Right ventricle myocardium superior (tissue), 1 donor: ENCODE measurements at places on chromosomes 6 and 20.

- DNase-seq = no peak
Measured at GRCh38 chr6:3725145-3726047, 26.1 kb downstream of the PXDC1 start.

GRCh38 chr6:104123227-104123626 is 736.5 kb downstream of the HACE1 start:
- DNase-seq = no peak

GRCh38 chr6:147958683-147959082 is 384.0 kb upstream of the SASH1 start:
- DNase-seq = no peak

DNA sequence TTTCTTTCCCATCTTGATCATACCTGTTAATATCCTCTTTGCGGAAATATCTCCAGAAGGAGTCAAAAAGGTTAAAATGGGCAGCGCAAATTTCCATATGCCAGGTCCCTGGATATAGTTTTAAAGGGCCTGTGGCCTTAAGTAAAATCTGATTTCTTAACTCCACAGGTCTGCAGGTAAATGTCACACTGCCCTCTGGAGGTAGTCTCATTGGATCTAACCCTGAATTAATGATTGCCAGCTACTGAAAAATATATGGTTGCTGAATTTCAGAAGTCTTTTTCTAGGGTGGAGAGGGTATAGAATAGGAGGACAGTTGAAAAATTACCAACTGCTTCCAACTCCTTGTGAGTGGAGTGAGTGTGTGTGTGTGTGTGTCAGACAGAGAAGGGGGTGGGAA is 8.5 kb downstream of the MOXD1 start:
- DNase-seq = no peak
